ENCODE measurements at places on chromosomes 1 and 21.

DNA sequence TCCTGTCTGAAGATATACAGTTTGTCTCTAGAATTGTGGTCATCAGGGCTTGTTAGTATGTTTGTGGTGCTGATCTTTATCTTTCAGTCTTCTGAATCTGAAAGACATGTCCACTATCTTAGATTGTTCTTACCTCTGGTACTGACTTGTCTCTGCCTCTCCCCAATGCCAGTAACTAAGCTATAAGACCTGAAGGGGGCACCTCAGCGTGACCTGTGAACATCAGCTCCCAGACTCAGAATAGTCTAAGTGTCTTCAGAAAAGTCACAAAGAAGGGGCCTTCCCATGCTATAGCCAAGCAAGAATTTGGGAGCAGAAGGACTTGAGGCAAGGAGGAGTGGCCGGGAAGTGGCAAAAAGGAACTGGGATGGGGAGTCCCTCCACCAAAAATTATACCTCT, 178.1 kb downstream of the NTNG1 start:
- DNase-seq, result no peak

- DNase-seq, result no peak
These were observed 70.9 kb upstream of the ETS2 start for GRCh38 chr21:38734646-38735365.

DNA sequence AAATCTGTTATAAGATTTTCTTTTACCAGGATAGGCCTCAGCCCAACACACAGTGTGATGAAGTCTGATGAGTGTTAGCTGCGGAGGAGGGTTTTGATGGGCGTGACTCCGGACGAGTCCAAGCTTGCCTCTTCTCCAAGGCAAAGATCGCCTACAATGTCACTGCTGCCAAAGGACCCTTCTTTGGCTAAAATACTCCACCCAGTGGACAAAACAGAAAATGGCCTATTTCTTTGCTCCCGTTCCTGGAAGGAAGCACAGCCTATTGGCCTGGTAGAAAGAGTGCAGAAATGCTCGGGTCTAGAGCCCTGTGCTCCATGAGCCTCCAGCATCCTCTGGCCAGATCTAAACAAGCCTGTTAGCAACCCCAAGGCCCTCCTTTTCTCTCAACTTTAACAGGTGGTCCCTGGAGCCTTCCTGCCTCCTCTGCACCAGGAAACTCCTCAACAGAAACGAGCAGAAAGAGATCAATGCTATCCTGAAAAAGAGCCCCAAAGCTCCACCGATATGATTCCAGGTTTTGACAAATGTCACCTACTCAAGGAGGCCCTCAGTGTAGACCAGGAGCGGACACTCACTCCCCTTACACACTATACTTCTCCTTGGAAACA, 3.4 kb upstream of the CASQ2 start:
- no peak for DNase-seq

DNA sequence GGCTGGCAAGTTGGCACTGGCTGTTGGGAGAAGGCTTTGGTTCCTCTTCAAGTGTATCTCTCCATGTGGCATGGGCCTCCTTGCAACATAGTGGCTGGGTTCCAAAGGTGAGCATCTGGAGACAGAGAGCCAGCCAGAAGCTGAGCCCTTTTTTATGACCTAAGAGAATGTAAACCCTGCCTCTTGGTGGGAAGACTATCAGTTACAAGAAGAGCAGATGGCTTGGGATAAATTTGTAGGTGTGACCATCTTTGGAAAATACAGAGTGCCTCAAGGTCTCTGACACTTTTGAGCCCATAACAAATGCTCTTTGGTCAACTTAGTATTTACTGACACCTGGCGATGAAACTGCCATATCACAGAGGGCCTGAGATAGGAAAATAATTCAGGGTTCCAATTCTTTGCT, 31.4 kb upstream of the PRELP start:
- no peak for DNase-seq

- DNase-seq, result no peak
These were observed 20.2 kb downstream of the A3GALT2 start for GRCh38 chr1:33300673-33301072.

- no peak for DNase-seq
These were observed 72.6 kb upstream of the TARDBP start for GRCh38 chr1:10939654-10940450.

DNA sequence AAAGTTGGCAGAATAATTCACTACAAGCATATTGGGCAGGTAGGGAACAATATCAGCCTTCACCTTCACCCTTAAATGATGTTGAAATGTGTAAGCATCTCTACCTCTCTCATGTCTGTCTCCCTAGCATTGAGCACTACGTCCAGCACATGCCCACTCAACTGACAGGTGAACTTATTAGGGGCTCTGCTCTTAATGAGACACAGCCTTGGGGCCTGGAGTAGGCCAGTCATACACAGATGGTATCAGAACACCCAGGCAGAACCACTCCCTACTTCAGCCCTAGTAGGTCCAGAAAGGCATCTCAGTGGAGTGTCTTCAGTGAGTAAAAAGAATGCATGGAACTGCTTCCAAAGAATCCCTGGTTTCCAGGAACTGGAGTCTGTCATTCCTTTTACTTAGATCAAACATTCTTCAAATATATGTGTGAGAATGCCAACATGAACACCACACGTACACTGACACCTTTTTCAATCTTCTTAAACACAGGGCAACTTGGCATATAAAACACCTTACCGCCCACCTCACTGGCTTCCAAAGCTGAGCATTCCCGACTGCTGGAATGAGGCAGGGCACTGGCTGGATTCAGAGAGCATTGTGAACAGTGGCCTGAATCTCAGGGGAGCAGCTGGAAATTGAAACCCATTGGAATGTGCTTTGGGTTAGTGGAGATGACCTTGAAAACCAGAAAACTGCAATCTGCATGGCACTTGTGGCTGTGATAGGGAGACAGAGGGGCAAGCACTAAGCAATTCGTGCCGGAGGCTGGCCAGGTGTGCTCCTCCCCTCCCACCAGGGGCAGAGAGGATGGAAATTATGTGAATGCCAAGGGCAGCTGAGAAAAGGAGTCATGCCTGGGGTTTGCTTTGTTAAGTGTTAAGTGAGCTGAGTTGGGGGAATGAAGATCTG, 24.2 kb upstream of the HSD3B1 start:
- no peak for DNase-seq

GRCh38 chr1:225481738-225482137, 53.9 kb upstream of the LBR start:
- no peak for DNase-seq

Measured in stimulated activated CD8-positive, alpha-beta memory T cell treated with anti-CD3 and anti-CD28 coated beads, Interleukin-4, amount 100 ng/mL, for 1 hour (primary cell).